ENCODE measurements at places on chromosomes 2 and 18.

GRCh38 chr2:16578081-16578480, 87.6 kb downstream of the CYRIA start:
- no peak for DNase-seq

DNA sequence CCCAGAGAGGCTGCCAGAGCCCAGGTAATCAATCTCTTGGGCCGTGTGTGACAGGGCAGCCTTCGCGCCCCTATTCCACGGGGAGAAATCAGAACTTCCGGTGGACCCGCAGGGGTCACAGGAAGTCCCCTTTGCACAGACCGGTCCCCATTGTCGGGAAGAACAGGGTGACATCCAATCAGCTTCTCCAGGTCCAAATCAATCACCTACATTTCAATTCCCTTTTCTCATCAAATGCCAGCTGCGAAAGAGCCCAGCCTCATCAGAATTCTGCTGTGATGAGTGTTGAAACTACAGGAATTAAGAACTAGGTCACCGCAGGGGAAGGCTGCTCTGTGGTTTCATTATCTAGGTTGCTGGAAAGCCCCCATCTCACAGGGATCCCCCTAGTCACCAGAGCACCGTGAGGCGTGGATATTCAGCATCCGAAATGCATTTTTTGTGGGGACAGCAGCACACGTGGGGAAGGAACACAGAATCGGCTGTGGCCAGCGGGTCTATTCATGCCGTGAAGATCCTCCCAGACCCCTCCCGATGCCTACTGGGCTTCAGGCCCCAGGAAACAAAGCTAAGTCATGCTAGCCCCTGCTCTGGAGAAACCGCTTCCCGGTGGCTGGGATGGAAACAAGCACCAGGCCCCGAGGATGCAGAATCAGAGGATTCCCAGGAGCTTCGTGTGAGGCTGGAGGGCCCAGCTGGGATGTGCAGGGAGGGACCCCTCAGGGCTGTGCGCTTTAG, 193.7 kb upstream of the ID2 start:
- DNase-seq, result no peak

- DNase-seq, result no peak
Observed at GRCh38 chr2:16348821-16349515, 316.7 kb downstream of the CYRIA start.

- DNase-seq, result no peak
Observed at GRCh38 chr2:133737242-133737993, 169.2 kb upstream of the NCKAP5 start.

All from hematopoietic multipotent progenitor cell treated with erythropoietin and hydrocortisone succinate and interleukin-3 and kit ligand, for 8 days (in vitro differentiated cells).